ENCODE measurements at places on chromosomes 2 and 18.

DNA sequence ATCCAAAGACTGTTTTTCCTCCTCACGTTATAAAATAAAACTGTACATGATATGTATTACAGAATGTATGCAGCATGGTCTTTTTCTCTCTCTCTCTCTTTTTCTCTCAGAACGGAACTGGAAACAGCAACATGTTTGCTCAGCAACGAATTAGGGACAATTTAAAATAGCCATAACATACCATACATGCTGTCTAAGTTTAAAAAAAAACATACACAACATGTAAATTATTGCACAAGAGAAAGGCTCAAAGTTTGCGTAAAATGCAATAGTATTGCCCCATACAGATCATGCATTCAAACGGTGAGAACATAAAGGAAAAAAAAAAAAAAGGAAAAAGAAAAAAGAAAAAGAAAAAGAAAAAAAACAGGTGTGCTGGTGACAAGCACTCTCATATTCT, 93.6 kb downstream of the BCL11A start:
- DNase-seq = no peak

DNA sequence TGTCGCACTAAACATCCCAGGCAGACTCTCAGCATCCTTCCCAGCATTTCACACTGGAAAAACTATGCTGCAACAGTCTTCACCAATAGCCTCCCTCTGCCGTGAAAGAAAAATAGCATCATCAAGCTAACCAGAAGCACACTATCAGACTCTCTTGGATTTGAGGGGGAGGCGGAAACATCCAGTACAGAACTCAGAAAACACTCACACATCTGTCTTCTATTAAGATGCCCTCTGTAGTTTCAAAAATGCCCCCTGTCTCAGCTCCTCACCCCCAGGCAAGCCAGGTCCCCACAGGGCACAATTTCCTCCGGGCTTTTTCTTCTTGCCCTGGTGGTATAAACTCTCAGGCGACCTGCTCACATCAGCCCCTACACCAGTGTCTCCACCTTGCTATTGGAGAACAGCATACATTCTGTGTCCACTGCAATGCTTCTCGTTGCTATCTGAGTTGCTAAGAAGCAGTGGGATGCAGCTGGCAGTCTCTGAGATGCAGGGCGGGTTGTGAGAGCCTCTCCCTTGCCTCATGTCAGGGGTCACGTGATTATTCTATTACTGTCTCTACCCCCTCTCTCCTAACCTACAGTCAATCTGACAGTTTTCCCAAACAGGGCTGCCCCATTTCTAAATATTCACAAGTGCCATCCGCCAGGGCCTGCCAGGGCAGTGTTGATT, 189.9 kb downstream of the INO80D start:
- DNase-seq = no peak

- DNase-seq = peak; percentile 4
Measured at GRCh38 chr2:44547718-44548117, 186.0 kb downstream of the CAMKMT start.

DNA sequence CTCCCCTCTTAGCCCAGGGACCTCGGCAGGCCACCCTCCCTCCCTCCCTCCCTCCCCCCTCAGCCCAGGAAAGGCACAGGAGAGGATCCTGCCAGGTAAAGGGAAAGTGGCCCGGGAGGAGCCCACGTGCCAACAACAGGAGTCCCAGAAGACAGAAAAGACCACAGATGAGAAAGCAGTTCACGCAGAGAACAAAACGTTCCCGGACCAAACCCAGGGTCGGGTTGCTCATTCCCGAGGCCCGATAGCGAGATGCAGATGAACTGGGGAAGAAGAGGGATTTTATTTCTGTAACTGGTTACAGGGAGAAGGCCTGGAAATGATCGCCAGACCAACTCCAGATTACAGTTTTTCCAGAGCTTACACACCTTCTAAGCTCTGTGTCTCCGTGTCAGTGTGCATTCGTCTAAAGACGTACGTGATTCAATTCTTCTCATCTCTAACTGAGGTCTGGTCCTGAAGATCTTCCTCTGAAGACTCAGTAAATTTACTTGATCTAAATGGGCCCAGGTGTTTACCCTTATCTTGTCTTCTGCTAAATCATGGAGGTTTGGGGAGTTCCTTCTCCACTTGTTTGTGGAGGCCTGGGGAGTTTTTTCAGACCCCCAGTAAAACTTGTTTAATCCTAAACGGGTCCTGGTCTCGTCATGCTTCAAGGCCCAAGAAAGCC, 807 bp upstream of the NEU4 start:
- no peak for DNase-seq

GRCh38 chr18:59228351-59228750, 8.4 kb downstream of the GRP start:
- no peak for DNase-seq

DNA sequence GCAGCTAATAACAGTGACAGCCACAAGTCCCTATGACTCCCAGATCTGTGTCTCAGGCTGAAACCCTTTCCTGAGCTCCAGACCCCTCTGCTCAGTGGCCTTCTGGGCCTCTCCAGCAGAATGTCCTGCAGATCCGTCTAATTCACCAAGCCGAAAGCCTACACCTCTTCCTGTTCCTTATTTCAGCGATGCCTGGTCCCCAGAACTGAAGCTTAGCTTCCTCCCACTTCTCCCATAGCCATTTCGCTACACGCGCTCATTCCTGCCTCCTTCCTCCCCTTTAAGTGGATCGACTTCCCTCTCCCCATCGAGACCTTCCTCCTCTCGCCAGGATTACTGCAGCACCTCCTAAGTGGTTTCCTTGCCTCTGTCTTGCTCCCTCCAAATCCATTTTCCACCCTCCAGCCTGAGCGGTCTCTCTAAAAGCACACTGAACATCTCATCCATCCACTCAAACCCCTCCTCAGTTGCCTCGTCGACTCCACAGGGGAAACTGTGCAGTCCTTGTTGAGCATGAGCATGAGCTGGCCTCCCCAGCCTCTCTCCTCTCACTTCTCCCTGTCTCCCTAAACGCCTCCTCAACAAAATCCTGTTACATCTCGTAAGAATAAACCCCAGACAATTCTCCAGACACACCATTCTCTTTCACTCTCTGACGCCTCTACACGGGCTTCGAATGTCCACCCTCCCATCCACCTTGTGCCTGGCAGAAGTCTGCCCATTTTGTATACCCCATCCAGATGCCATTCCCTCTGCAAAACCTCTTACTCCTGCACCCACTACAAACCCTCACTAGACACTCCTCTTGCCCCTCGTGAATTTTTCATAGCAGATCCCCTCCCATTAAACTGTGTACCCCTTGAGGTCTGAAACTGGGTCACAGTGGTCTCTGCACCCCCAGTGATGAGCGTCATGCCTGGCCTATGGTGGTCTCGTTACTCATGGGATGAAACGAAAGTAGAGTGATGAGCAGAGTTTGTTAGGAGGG, 232.6 kb downstream of the ATAD2B start:
- DNase-seq = no peak

DNA sequence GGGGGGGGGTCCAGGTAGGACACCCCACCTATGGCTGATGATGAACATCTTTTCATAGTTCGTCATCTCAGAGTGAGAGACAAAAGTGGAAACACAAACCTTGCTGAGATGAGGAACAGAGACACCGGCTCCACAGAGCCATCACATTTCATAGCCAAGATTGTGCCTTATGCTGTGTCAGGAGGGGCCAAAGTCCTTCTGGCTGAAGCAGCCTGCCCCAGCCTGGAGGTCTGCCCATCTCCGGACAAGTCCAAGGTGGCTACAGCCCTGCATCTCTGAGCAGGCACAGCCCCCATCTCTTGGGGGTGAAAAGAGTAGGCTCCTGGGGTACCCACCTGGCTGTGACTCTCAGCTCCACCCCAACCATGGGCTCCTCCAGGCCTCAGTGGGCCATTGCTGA, 70.3 kb downstream of the ZBTB7C start:
- no peak for DNase-seq

- DNase-seq = no peak
Measured at GRCh38 chr18:24395049-24395795, 2.4 kb downstream of the OSBPL1A start.

GRCh38 chr18:69622184-69622583, 221.5 kb downstream of the DOK6 start:
- DNase-seq = no peak

GRCh38 chr2:48991415-48992131, 162.7 kb downstream of the FSHR start:
- no peak for DNase-seq

GRCh38 chr2:233974530-233975071, 57.4 kb downstream of the TRPM8 start:
- no peak for DNase-seq

DNA sequence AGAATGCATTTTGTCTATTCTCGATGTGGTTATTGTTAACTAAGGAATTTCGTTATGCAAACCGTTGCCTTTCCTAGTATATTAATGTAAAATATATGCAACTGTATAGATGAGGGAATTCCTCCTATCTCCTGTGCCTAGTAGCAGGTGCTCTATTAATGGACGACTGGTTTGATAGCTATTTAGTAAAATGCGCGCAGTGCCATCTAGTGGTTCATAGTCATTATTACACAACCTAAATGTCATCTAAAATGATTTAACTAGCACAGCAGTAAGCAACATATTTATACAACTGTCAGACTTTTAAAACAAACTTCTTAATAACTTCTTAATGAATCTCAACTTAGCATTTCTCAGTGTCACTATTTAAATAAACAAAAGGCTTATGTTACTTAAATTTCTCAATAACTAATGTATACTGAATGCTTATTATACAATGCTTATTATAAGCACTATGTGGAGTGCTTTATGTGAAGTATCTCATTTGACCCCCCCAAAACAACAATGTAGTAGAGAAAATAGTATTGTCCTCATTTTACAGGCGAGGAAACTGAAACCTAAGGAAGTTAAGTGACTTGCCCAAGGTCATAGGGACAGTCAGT, 77.9 kb downstream of the DTNA start:
- peak; percentile 62 for DNase-seq

DNA sequence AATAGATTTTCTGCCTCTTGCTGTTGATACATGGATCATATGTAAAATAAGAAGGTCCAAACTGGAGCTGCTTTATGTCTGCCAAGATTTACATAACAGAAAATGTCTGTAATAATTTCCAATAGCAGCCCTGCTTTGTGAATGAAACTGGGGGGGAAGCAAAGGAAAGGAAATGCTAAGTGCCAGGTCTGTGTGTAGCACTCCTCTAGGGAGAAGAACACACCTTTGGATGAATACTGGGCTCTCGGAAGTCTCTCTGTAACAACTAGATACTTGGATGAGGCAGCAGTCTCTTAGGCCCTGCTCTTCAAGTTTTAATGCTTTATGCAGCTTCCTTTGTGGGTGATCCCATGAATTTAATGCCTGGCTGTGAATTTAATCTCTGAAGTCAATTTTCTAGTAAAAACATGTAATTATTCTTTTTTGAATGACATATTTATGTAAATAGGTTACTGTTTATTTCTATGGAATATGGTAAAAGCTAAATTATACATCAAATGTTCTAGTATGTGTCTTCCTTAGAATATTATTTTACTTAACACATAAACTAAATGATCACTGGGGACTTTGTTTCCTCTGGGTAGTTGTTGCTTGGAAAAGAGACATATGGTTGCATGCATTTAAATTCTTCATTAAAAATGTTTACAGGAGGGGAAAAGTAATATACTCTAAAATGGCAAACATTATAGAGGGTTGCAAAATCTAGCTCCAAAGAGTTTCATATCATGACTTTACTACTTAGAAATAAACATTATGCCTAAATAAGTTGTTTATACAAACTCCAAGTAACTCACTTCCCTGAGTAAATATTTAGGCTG, 336.6 kb upstream of the CWC22 start:
- peak; percentile 12 for DNase-seq

DNA sequence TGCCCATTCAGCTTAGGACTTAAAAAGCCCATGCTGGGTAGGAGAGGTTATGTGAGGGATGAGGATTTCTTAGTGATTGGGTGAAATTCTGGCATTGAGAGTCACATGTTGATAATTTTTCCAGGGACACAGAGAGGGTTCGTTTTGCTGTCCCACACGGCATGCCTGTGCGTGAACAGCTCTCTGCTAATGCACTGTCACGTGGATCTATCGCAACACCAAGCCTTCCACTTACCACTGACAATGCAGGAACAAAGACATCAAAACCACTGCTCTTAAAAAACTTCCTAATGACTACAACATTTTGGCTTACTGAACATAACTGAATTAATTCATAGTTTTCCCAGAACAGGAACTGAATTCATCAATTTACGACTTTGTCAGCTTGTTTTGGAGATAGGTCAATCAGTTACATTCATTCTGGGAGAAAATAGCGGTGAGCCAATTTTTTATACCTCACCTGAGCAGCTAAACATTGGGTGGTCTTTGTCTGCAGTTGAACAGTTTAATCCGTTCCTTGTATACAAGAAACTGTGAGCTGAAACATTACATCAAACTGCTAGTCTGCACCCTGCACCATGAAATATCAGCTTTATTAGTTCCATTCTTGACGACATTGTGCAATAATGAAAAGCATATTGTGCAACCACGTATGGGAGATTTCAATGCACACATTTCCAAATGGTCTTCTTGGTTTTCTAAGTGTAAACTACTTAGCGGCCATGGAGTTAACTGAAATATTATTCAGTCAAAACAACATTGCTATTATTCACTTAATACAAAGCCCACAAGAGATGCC, 127.1 kb downstream of the LPIN1 start:
- no peak for DNase-seq

DNA sequence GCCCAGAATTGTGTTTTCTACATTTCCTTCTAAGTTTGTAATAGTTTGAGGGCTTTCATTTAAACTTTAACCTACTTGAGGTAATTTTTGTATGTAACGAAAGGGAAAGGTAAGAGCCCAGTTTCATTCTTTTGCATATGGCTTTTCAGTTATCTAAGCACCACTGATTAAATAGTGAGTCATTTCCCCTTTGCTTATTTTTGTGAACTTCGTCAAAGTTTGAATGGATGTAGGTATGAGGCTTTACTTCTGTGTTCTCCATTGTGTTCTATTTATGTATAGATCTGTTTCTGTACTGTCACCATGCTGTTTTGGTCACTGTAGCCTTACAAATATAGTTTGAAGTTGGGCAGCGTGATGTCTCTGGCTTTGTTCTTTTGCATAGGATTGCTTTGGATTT, 944.8 kb upstream of the CNTNAP5 start:
- DNase-seq = no peak

All from hindlimb muscle (tissue), 1 donor.